Activated gamma-delta T cell treated with anti-CD3 and anti-CD28 coated beads, Interleukin-2, amount 50 U/mL, for 16 hours (primary cell): ENCODE measurements at places on chromosomes 12 and 14.

DNA sequence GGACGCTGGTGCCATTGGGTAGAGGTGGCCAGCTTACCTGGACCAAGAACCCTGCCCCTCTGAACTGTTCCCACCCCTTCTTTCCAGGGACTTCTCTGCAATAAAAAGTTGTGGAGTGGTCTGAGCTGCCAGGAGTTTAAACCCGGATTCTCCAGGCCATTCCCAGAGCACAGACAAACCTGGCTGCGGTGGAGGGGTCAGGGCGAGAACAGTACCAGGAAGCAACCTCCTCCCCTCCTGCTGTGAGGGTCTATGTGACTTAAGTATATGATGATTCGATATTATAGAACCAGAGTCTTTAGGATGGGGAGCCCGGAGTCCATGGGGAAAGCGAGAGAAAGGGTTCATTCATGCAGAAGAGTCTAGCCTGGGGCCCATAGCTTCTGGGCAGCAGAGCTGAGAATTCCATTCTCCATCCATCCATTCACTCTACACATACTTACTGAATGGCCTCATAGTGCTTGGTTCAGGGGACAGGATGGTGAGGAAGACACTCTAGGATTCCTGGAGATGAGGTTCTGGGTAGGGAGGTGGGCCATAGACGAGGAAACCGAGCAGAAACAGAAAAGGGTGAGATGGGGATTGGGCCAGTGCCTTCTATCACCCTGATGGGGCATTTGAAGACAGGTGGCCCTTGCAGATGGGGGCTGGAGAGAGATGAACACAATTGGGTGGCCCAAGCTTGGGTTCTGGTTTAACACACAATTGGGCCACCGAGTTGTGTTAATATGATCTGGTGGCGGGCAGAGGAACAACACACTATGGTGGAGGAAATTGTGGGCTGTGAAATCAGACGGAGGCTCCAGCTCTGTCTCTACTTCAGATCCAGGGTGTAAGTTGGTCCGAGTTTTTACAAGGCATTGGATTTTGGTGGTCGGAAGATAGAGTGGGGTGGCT lies 5.2 kb downstream of the KRT86 start:
- no peak for DNase-seq

GRCh38 chr12:115835445-115835844 lies 442.0 kb downstream of the MED13L start:
- no peak for DNase-seq

DNA sequence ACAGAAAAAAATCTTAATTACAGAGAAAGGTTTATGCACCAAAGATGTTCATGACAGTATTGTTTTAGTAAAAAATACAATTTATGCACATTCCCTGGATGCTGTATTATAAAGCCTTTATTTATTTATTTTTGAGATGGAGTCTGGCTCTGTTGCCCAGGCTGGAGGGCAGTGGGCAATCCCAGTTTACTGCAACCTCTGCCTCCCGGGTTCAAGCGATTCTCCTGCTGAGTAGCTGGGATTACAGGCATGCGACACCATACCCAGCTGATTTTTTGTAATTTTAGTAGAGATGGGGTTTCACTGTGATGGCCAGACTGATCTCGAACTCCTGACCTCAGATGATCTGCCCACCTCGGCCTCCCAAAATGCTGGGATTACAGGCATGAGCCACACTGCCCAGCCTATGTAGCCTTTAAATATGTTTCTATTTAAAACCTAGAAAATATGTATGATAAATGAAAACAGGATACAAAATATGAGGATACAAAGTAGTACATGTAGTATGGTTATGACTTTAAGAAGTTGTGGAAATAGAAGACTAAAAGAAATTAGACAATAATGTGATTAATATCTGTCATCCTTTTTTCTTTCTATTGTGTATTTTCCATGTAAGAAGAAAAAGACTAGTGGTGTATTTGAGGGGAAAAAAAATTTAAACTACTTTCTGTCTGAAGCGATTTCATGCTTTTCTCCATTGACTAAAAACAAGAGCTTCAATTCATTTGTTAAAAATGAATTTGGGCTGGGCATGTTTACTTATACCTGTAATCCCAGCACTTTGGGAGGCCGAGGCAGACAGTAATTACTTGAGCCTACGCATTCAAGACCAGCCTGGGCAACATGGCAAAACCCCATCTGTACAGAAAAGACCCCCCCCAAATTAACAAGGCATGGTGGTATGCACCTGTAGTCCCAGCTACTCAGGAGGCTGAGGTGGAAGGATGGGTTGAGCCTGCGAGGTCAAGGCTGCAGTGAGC lies 13.1 kb downstream of the ATF1 start:
- DNase-seq: no peak

- peak; percentile 79 for DNase-seq
These were observed 5.1 kb upstream of the PSMA3 start for GRCh38 chr14:58239244-58240195.

GRCh38 chr14:93160353-93160801 lies 24.3 kb downstream of the MOAP1 start:
- no peak for DNase-seq

DNA sequence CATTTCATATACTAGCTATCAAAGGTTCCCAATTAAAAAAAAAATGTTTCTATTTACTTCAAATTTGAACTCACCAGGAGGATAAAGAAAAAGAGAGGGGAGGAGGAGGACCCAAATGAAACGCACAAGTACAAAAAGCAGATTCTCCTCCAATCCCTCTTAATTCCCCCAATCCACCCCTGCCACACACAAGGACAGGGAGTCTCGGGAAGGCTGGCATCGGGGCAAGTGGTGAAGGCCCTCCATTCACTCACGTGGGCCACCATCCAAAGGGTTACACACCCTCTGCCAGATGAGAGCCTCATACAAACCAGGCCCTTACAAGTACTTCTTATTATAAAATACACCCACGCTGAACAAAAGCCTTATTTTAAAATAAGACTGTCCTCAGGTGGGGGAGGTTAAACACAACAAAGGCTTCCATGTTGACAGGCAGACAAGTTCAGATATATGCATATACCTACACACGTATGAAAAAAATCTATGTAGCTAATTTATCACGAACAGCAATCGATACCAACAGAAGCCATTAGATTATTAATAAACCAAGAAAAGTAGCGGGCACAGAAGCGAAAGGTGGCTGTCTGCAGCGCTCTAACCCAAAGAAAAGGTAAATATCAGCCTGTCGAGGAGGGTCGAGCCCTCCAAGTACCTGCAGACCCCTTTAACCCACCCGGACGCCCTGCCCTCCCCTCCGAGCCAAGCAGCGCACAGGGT lies 1.5 kb downstream of the ATP2B1 start:
- no peak for DNase-seq
